ENCODE measurements at places on chromosomes 3 and 15.

GRCh38 chr3:104066658-104067057 lies 1300.1 kb upstream of the ALCAM start:
- DNase-seq, result no peak

- DNase-seq, result peak; percentile 59
Measured at GRCh38 chr15:94026458-94027304, 204.7 kb upstream of the MCTP2 start.

GRCh38 chr3:61066800-61067199 lies 184.5 kb downstream of the FHIT start:
- no peak for DNase-seq

GRCh38 chr3:160176923-160177322 lies 48.3 kb upstream of the C3orf80 start:
- DNase-seq, result no peak

DNA sequence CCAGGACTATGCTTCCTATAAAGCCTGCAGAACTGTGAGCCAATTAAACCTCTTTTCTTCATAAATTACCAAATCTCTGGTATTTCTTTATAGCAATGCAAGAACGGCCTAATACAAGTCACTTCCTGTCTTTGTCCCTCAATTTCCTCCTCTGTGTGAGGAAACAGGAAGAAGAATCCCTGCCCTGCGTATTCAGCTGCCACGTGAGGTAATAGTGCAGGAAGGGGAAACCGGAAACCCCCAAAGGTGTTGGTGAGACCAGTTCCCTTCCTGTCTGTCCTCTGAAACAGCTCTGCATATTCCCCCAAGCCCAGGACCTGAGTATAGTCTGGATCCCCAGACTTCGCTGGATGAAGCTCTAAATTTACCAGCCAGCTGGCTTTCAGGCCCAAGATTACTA lies 18.1 kb upstream of the PTPN23 start:
- DNase-seq, result no peak
